ENCODE measurements at places on chromosomes 3 and 15.

GRCh38 chr3:21876782-21877181, 125.8 kb upstream of the ZNF385D start:
- no peak for DNase-seq

DNA sequence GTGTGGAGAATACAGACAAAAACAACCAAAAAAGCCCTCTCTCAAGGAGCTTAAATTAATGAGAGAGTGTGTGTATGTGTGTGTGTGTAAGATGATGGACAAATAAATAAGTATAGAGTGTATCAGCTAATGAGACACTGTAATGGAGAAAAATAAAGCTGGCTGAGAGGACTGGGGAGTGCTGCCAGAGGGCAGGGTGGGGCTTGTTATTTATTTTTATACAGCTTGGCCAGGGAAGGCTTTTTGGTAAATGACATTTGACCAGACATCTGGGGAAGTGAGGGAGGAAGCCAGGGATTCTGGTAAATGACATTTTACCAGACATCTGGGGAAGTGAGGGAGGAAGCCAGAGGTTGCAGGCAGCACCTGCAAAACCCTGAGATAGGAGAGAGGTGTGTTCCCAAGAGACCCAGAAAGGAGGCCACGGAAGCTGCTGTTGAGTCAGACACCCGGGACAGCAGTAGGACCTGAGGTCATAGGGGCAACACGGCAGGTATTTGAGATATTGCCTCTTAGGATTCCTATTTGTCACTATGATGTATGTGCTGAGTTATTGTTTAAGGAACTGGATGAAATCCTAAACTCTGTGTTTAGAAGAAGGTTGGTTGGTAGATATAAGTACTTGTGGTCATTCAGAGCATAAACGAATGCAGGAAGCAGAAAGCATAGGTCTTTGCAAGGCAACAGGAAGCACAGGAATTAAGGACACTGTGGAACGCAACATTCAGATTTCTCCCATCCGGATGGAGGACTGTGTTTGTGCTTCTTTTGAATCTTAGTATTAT, 2.7 kb downstream of the SV2B start:
- DNase-seq: no peak

DNA sequence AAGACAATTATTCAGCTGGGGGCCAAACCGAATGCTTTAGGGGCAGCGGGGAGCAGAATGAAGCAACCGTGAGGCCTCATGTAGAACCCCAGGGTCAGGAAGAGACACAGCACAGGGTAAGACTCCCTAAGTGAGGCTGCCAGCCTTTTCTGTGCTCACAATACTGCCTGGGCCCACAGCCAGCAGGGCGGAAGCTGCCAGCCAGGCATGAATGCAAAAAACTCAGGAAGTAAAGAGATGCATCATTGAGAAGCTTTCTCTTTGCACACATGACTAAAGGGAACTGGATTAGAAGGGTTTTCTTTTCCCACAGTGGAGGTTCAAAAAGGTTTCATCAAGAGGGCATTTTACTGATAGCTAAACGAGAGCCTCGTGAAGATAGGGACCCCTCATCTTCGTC, 33.3 kb downstream of the CA12 start:
- DNase-seq: no peak

GRCh38 chr15:83919319-83919830, 265.5 kb downstream of the ADAMTSL3 start:
- DNase-seq: peak; percentile 19

- DNase-seq: no peak
Observed at GRCh38 chr3:79285380-79285779, 482.4 kb downstream of the ROBO1 start.

DNA sequence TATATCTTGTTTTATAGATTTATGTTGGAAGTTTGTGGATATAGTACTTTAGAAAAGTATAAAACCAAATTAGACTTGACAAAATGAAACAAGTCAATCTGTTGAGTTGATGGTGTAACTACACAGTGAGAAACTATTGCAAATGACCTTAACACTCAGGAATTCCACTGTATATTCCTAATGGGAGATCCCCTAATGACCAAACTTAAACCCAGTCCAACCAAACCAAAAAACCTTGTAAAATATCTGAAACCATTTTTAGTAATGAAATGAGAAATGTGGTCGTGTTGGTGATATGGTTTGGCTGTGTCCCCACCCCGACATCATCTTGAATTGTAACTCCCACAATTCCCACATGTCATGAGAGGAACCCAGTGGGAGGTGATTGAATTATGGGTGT, 31.9 kb upstream of the ATP13A3 start:
- no peak for DNase-seq

DNA sequence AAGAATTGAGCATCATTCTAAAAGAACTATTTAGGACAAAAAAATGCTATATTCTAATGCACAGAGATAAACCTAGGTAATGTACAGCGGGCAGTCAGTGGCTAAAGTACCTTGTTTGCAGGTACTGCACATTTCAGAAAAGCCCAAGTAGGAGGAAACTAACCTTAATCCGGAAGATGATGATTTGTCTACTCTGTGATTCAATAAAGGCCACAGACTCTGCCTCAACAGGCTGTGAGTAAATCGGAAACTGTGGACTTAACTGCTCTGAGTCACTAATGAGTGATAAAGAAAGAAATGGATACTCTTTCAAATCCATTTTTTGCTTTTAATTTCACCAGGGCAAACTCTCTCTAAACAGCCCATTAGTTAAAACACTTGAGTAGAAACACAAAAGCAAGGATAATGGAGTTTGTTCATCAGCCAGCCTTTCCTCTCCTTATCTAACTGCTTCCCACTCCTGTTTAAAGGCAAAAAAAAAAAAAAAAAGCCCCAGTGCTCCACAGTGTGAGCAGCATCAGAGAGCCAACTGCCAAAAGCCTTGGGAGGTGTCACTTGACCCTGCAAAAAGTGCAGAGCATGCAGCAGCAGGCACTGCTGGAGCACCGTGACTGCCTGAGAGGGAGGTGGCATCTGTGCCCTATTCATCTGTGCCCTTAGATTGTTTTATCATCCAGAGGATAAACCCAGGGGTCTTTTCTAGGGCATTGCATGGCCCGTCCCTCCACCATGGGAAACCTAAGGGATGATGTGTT, 187.7 kb downstream of the SATB1 start:
- DNase-seq: no peak

- DNase-seq: no peak
Observed at GRCh38 chr3:152557302-152557999, 277.5 kb upstream of the P2RY1 start.

- no peak for DNase-seq
Observed at GRCh38 chr3:194165271-194166018, 29.5 kb downstream of the HES1 start.

DNA sequence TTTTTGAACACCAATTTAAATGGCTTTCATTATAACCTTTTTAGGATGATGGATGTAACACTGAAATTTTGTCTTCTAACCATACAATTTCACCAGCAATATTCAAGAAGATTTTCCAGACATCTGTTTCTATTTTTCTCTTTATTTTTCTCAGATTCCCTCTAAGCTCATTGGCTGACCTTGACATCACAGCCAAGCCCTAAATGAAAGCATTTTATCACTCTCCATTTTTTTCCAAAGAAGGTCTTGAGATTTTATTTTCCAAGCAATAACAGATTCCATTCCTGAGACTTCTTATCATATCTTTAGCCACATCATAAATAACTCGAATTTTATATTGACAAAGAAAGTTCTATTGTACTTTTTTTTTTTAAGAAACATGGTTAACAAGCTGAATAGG, 392.6 kb upstream of the THBS1 start:
- no peak for DNase-seq

DNA sequence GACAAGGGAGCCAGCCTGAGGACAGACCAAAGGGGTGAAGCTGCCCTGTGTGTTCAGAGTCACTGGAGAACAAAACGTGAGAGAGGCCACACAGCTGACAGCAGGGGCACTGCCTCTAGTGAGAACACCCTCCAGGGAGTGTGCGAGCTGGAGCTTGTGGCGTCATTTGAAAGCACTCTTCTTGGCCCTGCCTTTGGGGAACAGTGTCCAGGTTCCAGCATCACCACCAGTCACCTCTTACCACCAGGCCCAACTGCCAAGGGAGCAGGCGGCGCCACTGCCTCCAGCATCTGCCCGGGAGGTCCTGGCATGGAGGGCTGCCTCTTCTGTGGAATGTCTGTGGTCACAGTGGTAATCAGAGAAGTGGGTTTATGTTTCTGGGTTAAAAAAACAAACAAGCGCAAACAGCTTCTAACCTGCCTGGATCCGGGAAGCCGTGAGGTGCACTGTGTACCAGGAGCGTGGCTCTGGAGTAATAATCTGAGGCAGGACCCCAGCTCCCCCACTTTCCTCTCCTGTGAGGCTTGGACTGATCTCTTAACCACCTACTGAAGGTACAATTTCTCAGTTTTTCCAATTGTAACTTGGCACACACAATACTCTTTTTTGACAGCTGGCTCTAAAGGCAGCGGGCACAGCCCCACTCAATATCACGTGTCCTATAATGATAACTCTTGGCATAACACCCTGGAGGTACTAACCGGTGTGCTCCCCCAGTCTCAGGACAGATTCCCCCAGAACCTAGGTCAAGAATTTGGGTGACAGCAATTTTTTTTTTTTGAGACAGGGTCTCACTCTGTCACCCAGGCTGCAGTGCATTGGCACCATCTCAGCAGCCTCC, 32.2 kb upstream of the CDCP1 start:
- no peak for DNase-seq

GRCh38 chr3:71168121-71168721, 415.3 kb downstream of the FOXP1 start:
- DNase-seq: no peak

DNA sequence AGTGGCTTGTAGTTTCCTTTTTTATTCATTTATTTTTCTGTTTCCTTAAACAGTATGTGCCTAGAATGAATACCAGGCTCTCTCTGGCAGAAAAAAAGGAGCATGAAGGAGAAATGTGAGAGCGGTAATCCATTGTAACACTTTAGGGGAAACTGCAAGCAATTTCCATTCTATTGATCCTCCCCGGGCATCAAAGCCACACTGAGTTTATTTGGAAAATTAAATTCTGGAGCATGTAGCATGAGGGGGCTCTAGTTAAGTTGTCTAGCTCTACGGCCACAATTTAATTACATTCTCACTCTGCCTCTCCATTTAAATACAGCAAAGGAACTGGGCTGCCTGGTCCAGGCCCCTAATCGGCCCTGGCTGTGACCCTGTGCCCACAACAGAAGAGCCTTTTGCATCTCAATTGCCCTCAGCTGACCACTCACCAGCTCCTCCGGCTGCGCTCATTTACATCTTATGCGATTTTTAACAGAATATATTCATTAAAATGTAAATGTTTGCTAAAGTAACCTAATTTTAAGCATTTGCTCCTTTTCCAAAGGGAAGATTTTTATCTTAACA, 72.9 kb downstream of the MEGF11 start:
- no peak for DNase-seq

- DNase-seq: no peak
Observed at GRCh38 chr15:45091161-45091560, 22.8 kb downstream of the DUOX2 start.

DNA sequence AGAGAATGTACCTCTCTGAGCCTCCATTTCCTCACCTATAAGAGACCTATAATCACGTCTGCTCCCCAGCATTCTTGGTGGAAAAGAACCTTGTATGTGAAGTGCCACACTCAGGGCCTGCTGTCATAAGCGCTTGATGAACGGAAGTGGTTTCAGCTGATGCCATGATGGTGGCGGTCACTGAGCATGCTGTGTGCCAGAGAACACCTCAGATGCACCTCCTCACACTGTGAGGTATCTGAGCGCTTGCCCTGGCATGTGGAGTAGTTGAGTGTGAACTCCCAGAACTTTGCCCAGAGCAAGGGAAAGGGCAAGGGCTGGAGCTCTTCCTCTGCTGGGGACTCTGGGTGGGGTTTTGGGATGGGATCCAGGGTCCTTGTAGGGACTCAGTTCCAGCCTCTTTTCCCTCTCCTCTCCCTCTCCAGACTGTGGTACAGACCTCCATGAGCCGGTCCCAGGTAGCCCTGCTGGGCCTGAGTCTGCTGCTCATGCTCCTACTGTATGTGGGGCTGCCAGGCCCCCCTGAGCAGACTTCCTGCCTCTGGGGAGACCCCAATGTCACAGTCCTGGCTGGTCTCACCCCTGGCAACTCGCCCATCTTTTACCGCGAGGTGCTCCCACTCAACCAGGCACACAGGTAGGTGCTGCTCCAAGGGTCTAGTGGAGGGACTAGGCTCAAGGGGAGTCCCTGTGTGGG, 2.7 kb downstream of the ABHD14A start:
- DNase-seq: no peak

Measured in stimulated activated CD4-positive, alpha-beta T cell treated with anti-CD3 and anti-CD28 coated beads, Interleukin-2, amount 100 ng/mL, for 24 hours (primary cell).